ENCODE measurements at places on chromosomes 6 and 20.

GRCh38 chr6:83853178-83854000 is at the start of gene RIPPLY2:
RIPPLY2 (plus strand) TSS chr6:83853360; CDS start chr6:83853417, 57 bp downstream.
- H3K4me1 ChIP-seq: no peaks in the 10 kb centered on the region
- H3K36me3 ChIP-seq: no peaks in the 10 kb centered on the region
- H3K27me3 ChIP-seq: peaks cover 50% of the 10 kb centered on the region
- no peak within 1 kb of the TSS for H3K4me3 ChIP-seq
- no peak for DNase-seq
- no peak within 1 kb of the TSS for H3K27ac ChIP-seq

GRCh38 chr6:34027939-34028441 is 117.9 kb downstream of the GRM4 start:
- no peak overlapping the region for H3K27ac ChIP-seq
- no peaks in the 10 kb centered on the region for H3K36me3 ChIP-seq
- no peak for DNase-seq
- no peaks in the 10 kb centered on the region for H3K4me1 ChIP-seq

GRCh38 chr20:43140726-43141125 is 49.0 kb downstream of the PTPRT start:
- no peak for DNase-seq
- H3K27ac ChIP-seq: no peak overlapping the region
- H3K4me1 ChIP-seq: peaks cover 2% of the 10 kb centered on the region
- H3K4me3 ChIP-seq: no peak overlapping the region

DNA sequence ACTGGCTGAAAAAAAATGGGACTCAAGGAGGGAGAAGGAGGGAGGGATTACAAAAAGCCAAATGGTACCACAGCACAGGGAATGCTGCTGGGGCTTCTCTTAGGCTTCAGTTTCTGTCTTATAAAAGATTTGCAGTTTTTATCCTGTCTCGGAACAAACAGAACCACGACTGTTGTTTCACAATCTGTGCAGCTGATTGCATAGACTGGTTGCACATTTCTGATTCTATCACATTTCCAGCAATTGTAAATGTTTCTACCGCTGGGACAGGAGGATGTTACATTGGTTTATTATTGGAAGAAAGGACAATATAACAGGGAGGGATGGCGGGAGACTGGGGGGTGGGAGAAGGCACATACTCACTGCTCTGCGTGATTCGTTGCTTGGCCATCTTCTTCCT is 73.5 kb upstream of the ARID1B start:
- H3K4me3 ChIP-seq: no peak overlapping the region
- H3K27ac ChIP-seq: no peak overlapping the region
- peaks cover 8% of the 10 kb centered on the region for H3K4me1 ChIP-seq
- DNase-seq: no peak

DNA sequence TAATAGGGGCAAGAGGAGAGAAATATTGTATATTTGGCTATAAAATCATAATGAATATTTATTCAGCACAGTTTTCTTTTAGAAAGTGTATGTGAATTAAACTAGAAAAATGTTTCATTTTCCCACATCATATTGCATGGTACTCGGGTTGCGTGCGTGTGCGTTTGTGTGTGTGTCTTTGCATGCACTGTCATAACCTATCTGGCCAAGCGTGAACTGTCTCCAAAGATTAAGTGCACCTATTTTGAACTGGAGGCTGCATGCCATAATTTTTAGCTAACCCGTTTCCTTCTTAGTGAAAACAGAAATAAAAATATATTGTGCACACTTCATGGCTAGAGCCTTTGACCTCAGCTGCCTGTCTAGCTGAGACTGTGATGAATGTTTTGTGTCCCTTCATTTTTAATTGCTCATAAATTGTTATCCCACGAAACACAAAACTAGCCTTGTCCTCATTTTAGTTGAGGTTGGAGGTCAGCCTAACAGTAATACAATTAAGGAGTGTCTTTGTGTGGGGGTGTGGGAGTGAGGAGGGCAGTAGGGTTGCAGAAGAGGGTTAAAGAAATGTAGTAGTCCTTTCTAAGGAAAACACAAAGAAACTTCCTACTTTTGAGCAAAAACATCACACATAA is 336.1 kb upstream of the POU3F2 start:
- H3K27me3 ChIP-seq: no peaks in the 10 kb centered on the region
- H3K27ac ChIP-seq: no peak overlapping the region
- no peaks in the 10 kb centered on the region for H3K4me1 ChIP-seq

DNA sequence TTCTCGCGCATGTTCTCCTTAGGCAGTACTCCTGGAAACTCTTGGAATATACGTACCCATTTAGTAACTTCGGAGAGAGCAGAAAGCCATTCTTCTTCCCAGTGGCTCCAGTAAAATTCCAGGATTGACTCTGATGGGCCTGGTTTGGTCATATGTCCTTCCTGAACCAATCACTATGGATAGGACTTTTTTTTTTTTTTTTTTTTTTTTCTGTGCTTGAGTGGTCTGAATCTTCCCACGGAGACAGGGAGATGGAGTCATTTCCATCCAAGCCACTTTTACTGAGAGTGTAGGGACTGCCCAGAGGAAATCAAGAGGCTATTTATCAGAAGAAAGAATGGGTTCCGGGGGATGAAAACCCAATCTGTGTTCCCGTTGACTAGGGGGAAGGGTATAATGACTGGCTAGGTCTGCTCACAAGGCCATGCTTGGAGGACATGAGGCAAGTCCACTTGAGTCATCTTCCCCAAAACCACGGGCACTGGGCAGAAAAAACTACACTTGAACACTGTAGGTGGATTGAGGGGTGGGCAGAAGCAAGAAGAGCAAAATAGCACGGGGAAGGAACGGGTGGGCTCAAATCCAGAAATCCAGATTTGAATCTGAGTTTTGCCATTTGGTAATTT is 35.4 kb upstream of the MRPS18A start:
- no peaks in the 10 kb centered on the region for H3K36me3 ChIP-seq
- no peak overlapping the region for H3K27ac ChIP-seq
- H3K27me3 ChIP-seq: peaks cover 21% of the 10 kb centered on the region
- H3K4me1 ChIP-seq: peaks cover 20% of the 10 kb centered on the region

GRCh38 chr6:111844921-111845320 is 28.3 kb downstream of the FYN start:
- H3K27me3 ChIP-seq: no peaks in the 10 kb centered on the region
- peak overlapping the region; percentile 79 for H3K4me3 ChIP-seq
- peaks cover 6% of the 10 kb centered on the region for H3K36me3 ChIP-seq
- peaks cover 53% of the 10 kb centered on the region for H3K4me1 ChIP-seq

DNA sequence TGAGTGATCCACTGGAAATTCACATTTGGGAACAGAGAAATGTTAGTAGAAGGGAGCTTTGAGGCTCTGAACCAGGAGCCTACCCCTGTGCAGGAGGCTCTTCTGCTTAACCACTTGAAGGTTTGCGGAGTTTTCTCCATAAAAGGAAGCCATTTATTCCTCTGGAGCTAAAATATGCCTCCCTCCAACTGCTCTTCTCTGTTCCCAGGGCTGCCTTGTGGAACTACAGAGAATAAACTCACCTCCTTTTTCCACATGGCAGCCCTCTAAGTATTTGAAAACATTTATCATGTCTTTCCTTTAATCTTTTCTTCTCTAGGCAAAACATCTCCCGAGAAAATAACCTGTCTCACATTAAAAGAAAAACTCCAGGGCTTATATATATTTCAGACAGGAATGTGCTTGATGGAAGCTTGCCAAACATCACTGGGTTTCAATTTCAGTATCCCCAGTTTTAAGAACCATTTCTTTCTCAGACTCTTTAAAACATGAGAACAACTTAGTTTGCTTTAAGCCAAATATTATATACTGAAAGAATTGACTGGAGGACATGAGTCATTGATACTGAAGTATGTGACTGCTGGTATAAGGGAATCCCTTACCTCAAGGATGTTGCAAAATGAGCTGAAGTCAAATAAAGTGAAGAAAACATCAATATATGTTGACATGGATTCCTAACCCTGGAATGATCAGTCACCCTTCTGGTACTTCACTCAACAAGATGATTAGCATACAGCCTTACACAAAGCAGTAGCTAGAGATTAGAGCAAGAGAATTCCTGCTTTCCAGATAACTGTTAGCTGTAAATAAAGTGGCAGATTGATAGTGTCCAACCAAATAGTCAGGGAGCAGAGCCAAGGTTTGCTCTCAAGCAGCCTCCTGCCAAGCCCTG is 74.0 kb downstream of the ZBTB2 start:
- no peaks in the 10 kb centered on the region for H3K4me1 ChIP-seq
- peaks cover 5% of the 10 kb centered on the region for H3K36me3 ChIP-seq
- DNase-seq: no peak
- H3K27ac ChIP-seq: no peak overlapping the region

DNA sequence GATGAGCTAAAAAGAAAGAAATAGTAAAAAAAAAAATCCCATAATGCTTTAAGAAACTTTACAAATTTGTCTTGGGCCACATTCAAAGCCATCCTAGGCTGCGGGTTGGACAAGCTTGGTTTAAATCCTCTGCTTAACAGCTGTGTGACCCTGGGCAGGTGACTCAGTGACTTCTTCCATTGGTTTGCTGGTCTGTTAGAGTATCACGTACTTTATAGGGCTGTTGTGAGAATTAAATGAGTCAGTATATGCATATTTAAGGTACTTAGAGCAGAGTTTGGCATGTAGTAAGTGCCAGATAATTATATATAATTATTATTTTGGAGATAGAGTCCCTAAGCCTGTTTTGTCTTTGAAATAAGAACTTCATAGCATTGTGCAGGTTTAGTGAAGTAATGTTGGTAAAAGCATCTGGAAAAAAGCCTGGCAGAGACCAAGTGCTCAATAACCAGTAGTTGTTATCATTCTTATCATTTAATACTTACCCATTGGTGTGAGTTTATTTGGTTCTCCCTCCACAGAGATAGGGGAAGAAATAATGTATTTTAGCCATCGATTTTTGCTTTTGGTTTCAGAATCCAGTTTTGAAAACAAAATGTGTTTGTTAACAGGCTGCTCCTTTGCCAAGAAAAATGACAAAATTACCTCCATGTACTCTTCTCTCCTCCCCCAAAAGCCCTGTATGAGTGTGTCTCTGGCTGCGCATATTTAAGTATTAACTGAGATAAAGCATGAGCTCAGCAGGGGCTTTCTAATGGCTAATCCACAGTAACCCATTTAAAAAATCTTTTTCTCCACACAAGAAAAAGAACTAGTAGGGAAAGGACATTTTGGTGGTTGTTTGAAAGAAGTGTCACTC is 67.2 kb downstream of the FOXO3 start:
- peaks cover 65% of the 10 kb centered on the region for H3K4me1 ChIP-seq
- DNase-seq: no peak
- H3K27ac ChIP-seq: peak overlapping the region; percentile 80
- H3K4me3 ChIP-seq: peak overlapping the region; percentile 75
- H3K36me3 ChIP-seq: no peaks in the 10 kb centered on the region

- no peaks in the 10 kb centered on the region for H3K36me3 ChIP-seq
- no peak for DNase-seq
- peaks cover 39% of the 10 kb centered on the region for H3K27me3 ChIP-seq
- H3K4me1 ChIP-seq: peaks cover 4% of the 10 kb centered on the region
- H3K27ac ChIP-seq: no peak overlapping the region
These were observed 73.2 kb downstream of the JPH2 start for GRCh38 chr20:44113618-44114376.

GRCh38 chr6:139334806-139335446 is 39.5 kb downstream of the CITED2 start:
- H3K4me1 ChIP-seq: no peaks in the 10 kb centered on the region
- no peaks in the 10 kb centered on the region for H3K27me3 ChIP-seq
- DNase-seq: no peak
- no peak overlapping the region for H3K27ac ChIP-seq
- H3K36me3 ChIP-seq: no peaks in the 10 kb centered on the region

DNA sequence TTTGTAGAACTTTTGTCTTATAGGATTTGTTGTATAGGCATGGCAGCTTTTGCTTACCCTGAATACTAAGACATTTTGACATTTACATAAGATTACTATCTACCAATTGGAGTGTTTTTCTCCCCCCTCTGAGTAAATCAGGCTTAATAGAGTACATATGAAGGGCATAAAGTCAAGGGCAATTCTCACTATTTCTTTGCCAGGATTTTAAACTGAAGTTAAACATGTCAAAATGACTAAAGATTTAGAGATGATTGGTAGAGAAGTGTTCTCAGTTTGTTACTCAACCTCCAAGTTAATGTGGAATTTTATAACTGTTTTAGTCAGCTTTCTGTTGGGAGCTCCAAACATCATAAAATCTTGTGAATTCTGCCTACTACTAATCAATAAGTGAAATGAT is 157.8 kb downstream of the CDKAL1 start:
- H3K27ac ChIP-seq: no peak overlapping the region
- no peak for DNase-seq
- H3K36me3 ChIP-seq: no peaks in the 10 kb centered on the region
- no peaks in the 10 kb centered on the region for H3K27me3 ChIP-seq
- H3K4me3 ChIP-seq: no peak overlapping the region

DNA sequence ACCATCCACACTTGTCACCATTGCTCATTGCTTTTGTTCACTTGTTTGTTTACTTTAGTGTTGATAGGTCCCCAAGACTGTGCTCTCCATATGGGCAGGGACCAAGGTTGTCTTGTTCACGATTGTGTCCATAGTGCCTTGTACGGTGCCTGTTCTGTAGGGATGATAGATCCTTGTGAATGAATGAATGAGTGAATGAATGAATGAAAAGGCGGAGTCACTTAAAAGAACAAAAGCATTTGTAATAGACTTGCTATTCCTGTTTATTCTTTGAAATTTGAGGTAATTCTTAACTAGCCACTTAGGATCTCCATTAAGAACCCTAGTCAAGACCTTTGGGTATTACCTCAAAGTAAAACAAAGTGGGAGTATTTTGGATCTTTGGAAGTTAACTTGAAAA is 47.0 kb downstream of the UTRN start:
- peaks cover 66% of the 10 kb centered on the region for H3K4me1 ChIP-seq
- H3K36me3 ChIP-seq: no peaks in the 10 kb centered on the region
- H3K27me3 ChIP-seq: no peaks in the 10 kb centered on the region
- no peak overlapping the region for H3K4me3 ChIP-seq

- DNase-seq: no peak
- H3K27me3 ChIP-seq: peaks cover 12% of the 10 kb centered on the region
- H3K4me3 ChIP-seq: no peak overlapping the region
- no peak overlapping the region for H3K27ac ChIP-seq
- no peaks in the 10 kb centered on the region for H3K4me1 ChIP-seq
These were observed 114.8 kb downstream of the RPS12 start for GRCh38 chr6:132929141-132929540.

- no peaks in the 10 kb centered on the region for H3K4me1 ChIP-seq
- no peak overlapping the region for H3K27ac ChIP-seq
- DNase-seq: no peak
- H3K36me3 ChIP-seq: peaks cover 4% of the 10 kb centered on the region
These were observed 69.4 kb upstream of the PRL start for GRCh38 chr6:22366214-22366613.

- no peak for DNase-seq
- H3K27me3 ChIP-seq: peaks cover 48% of the 10 kb centered on the region
- H3K36me3 ChIP-seq: no peaks in the 10 kb centered on the region
These were observed 194.8 kb downstream of the UNC5CL start for GRCh38 chr6:40844246-40844645.

All from natural killer cell treated with Interleukin-12 subunit alpha and Interleukin-12 subunit beta and Interleukin-15 and Interleukin-18, amount 100 ng/mL, for 72 hours (primary cell).